Activated CD4-positive, alpha-beta memory T cell treated with anti-CD3 and anti-CD28 coated beads, Interleukin-2, amount 10 ng/mL, durations not matched to agents 7 days and 5 days (primary cell): ENCODE measurements at places on chromosomes 4 and X. TPM values are rescaled to one million over a fixed set of nuclear protein-coding genes. Genes with fewer than 3 reads are reported as not detected.

ARHGAP6 gene
- not detected for total RNA-seq

SLC4A4 gene
- 3.1 TPM for total RNA-seq

BST1 gene
- 0.40 TPM for total RNA-seq

SUPT20HL1 gene
- total RNA-seq, result not detected

DNA sequence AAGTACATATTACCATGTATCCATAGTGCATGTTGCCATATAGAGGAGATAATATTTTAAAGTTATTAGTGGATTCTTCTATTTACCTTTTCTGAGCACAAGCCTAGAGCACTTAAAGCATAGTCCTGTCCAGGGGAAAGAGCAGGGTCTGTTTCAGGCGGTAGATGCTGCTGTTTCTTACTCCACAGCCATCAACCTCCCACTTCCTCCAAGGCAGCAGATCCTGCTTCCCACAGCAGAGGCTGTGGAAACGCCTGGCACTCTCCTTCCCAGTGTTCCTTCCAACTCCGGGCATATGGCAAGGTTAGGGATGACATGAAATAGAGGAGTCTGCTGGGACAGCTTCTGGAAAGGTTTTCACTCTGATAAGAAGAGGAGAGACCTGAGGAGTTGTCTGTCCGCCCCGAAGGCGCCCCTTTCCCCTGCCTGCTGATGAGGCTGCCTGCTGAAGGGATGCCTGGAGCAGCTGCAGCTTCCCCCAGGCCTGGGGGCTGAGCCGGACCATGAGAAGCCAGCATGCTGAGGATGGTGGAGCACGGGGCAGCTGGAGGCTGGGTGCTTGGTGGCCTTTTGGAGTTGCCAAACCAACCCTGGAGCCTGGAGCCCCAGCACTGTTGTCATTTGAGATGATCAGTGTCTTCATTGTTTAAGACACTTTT is 43.9 kb upstream of the SLC25A4 start:
- no peak for DNase-seq

DNA sequence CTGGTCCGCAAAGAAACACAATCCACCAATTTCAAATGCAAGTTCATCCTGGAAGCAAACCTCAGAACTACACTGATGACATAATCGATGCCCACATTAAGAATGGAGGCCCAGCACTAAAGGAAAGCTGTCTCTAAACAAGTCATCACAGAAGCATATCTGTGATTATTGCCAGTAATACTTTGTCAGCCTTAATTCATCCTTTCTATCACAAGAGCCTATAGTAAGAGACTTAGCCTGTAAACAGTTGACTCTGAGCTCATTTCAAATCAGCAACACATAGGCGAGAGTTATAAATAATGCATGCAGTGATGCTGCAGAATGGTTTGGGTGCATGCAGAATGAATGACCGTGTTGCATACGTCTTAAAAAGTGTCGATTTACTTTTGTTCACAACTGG is 105.9 kb upstream of the ZFP42 start:
- no peak for DNase-seq

DNA sequence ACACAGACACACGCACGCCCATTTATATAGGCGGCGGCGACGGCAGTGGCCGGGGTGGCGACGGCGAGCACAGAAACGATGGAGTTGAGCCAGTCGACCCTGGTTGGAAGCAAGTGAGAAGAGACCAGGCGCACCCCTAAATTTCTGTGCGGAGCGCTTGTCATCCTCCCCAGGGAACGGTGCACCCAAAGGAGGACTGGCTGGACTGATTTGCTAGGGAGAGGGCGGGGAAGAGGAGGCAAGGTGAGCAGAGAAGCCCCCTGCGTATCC is 302 bp downstream of the NHS start:
- no peak for DNase-seq

DNA sequence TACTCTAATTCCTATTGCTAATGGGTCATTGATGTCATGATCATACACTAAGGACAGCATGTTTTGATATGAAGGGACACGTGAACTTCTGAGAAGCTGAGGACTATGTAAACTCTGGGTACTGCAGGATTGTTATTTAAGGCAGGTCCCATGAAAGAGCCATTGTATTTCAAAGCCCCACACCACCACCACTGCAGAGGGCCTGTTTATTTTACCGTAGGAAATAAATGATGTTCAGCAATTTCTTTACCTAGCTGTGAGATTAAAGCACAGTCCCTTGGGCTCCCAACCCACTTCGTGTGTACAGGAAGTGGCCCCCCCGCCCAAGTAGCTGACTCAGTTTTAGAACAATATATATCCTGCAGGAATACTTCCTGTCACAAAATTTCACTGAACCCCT is 89.8 kb upstream of the ACSL4 start:
- no peak for DNase-seq

- DNase-seq, result no peak
These were observed 118.8 kb upstream of the TENM3 start for GRCh38 chr4:182124359-182124758.

- DNase-seq, result no peak
These were observed 95.5 kb downstream of the EIF4E start for GRCh38 chr4:98833384-98833783.

GRCh38 chr4:95249426-95250021 is 299.2 kb downstream of the UNC5C start:
- DNase-seq, result no peak

- DNase-seq, result no peak
These were observed 15.9 kb upstream of the FAM13A start for GRCh38 chr4:89072921-89073320.

GRCh38 chr4:181468451-181468850 is 774.8 kb upstream of the TENM3 start:
- DNase-seq, result no peak

- no peak for DNase-seq
These were observed 63.5 kb downstream of the ENPP6 start for GRCh38 chr4:184154199-184154598.
